ENCODE measurements at places on chromosomes 5 and 9. TPM values are rescaled to one million over a fixed set of nuclear protein-coding genes. Genes with fewer than 3 reads are reported as not detected.

GRCh38 chr5:56608217-56608925 lies 207.0 kb upstream of the MAP3K1 start:
- no peak for DNase-seq

DNA sequence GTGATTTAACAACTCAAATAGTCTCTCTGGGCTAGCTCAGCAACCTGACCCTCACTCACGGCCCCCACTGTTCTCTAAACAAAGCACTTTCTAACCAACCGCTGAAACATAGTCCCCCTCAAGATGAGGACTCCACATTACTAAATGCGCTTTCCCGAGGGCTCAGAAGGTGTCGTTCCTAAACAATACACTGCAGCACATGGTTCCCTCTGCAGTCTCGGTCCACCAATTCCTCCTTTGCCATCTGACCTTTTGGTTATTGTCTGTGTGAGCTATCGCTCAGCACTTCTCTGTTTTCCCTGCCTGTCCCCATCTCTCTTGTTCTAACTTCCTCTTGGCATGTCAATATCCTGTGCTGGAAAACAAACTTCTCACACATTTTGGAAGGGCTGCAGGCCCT lies 7.2 kb downstream of the EPB41L4A start:
- no peak for DNase-seq

GRCh38 chr5:65989158-65989557 lies 62.8 kb downstream of the ERBIN start:
- DNase-seq = no peak

- peak; percentile 10 for DNase-seq
Observed at GRCh38 chr5:66779528-66779927, 183.3 kb downstream of the MAST4 start.

DNA sequence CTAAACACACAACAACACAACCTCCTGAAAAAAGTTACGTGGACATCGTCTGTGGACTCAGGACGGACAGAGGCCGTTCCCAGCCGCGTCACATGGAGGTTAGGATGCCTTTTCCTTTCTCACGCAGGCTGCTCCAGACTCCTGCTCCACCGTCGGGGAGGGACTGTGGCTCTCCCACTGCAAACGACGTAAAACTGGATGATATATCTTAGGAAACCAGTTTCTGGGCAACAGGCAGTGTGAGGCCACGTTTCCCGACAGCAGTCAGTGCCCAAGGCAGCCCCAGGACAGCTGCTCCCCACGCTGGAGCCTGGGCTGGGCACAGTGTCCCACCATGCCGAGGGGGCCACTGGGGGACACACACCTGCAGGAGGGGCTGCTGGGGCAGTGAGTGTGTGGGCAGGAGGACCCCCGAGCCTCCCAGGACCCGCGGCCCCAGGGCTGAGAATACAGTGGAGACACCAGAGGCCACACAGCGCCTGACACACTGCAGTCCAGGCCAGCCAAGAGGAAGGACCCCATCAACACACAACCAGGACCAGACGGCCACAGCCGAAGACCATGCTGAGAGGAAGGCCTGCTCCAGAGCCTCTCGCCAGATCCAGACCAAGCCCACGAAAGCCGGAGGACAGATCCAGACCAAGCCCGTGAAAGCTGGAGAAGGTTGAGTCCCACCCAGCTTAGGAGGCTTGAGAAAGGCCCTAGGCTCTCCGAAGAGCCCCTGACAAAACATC lies 26.2 kb downstream of the EXD3 start:
- no peak for DNase-seq

GRCh38 chr9:31394015-31394473 lies 990.4 kb upstream of the ACO1 start:
- peak; percentile 89 for DNase-seq

GRCh38 chr9:86337469-86338108 lies 16.6 kb downstream of the TUT7 start:
- DNase-seq = no peak

ENDOG gene
- 30.5 TPM for total RNA-seq

TAF11L10 gene
- not detected for total RNA-seq

SLC6A3 gene
- not detected for total RNA-seq

Measured in LHCN-M2 (cell line).